Immature natural killer cell (primary cell): ENCODE measurements at places on chromosomes 12 and 14. TPM values are rescaled to one million over a fixed set of nuclear protein-coding genes. Genes with fewer than 3 reads are reported as not detected.
A peak's percentile ranks its signal among the peaks of the same experiment; 100 is the strongest.

GRCh38 chr14:101843665-101844064 lies 82.2 kb downstream of the PPP2R5C start:
- DNase-seq: peak; percentile 65

DNA sequence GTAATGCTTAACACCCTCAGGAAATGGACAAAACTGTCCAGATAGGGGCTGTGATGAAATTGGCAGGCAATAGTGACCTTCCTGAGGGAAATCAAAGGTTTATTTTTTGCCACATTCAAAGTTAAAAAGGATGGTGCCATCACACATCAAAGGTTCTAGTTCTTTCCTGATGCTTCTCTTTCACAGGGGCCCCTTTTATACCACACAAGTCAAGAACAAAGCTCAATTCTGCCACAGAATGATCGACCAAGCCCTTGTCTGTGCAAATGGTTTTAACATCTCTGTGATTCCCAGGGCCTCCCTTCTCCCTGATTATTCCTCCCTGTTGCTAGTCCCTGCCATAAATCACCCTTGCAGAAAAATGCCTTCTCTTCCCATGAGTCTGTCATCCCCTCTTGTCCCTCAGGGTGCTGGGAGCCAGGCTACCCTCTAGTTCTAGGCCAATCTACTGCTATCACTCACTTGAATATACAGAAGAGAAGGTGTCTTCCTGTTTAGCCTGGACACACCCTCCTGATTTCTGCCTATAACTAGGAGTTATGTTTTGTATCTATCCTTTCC lies 22.7 kb downstream of the SMCO2 start:
- DNase-seq: no peak

DNA sequence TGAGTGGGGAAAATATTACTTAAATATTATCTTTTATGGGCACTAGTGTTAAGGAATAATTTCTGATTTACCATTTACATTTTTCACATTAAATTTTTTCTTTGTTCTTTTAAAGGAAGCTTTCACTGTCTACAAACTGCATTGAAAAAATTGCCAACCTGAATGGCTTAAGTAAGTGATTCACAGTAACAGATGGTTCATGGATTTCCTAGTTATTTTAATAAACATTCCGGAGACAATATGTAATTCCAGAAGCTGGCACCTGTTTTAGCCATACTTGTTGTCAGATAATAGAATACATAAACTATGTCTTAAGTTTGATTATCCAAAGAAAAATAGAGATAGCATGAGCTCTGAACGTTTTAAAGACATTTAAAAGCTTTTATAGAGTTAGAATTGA lies 17.1 kb downstream of the DNAL1 start:
- DNase-seq: no peak

GRCh38 chr12:109731231-109731731 lies 17.7 kb downstream of the FAM222A start:
- no peak for DNase-seq

DNA sequence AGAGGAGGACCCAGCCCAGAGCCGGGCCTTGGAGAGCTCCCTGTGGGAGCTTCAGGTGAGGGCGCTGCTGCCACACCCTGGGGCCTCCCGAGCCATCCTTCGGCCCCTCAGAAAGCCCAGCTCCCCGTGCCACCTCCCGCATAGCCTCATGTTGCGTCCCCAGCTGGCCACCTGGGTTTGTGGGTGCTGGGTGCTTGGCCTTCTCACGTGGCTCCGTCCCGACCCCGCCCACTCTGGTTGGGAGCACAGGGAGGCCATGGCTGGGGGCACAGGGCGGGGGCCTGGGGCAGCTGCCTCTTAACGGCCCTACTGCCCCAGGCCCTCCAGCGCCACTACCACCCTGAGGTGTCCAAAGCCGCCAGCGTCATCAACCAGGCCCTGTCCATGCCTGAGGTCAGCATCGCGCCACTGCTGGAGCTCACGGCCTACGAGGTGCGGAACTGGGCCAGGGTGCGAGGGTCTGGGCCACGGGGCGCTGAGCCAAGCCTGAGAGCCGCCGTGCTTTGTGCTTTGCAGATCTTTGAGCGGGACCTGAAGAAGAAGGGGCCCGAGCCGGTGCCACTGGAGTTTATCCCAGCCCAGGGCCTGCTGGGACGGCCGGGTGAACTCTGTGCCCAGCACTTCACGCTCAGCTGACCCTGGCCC lies 7.6 kb downstream of the NOC4L start:
- DNase-seq: no peak

DNA sequence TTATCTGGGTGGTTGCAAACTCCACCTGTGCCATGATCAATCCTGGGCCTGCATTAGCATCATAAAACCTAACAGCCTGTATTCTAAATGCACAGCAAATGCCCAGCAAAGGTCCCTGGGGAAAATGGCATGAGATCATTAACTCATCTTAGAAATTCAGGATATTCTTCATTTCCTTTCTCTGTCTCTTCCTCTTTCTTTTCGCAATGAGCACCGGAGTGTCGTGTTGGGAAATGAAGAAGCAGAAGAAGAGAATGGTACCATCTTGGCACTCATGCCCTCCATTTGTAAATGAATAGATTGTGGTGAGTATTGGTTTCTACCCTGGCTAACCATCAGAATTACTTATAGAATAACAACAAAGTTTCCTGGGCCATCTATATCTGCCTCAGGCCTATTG lies 193.6 kb downstream of the GALC start:
- no peak for DNase-seq

The KCNC2 gene
- polyA plus RNA-seq: not detected

DNA sequence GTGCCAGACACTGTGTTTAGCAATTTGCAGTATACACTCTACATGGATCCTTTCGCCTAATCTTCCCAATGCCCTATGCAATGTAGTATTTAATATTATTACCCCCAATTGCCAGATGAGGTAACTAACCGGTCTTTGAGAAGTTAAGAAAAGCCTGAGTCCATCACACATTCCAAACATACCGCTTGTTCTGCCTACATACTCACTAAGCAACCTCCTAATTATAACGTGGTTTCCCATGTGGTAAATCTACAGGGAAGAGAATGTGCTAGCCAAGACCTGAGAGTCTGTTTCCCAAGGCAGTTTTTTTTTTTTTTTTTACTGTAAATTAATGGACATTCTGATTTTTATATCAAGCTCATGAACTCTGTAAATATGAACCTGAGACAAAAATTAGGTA lies 37.2 kb downstream of the ATP2B1 start:
- DNase-seq: no peak

- no peak for DNase-seq
Measured at GRCh38 chr14:36254020-36254624, 66.3 kb downstream of the MBIP start.

- no peak for DNase-seq
Measured at GRCh38 chr12:42853370-42854140, 264.0 kb upstream of the PRICKLE1 start.

GRCh38 chr14:37985826-37986470 lies 221.8 kb upstream of the SSTR1 start:
- peak; percentile 44 for DNase-seq

GRCh38 chr14:95174184-95174792 lies 17.0 kb upstream of the DICER1 start:
- no peak for DNase-seq

The BIN2 gene
- 582 TPM for polyA plus RNA-seq

- no peak for DNase-seq
Measured at GRCh38 chr12:110995016-110995415, 74.6 kb upstream of the MYL2 start.

The PMEL gene
- 0.44 TPM for polyA plus RNA-seq

DNA sequence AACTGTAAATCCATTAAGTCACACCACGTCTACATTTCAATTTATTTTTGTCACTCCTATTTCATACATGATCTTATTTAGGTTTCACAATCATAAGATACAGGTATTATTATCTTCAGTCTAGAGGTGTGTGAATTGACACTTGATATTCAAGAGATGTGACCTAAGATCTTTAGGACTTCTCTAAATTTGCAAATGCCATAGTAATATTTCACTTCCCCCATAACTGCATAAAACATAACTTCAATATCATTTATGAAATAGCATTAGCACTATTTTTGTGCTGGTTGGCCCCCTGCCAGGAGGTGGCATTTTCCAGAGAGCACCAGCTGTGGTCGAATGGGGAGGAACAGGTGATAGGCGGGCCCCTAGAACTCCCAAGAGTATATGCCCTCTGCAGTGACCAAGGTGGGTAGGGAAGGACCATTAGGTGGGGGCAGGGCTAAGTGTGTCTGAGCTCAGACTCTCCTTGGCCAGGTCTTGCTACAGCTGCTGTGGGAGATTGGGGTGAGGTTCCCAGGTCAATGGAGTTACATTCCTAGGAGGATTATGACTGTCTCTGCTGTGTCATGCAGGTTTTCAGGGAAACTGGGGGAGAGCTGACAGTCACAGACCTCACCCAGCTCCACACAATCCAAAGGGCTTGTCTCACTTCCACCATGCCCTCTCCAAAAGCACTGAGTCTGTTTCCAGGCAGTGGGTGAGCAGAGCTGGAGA lies 49.2 kb upstream of the ERGIC2 start:
- no peak for DNase-seq
